ENCODE measurements at places on chromosomes 3 and 15.
A peak's percentile ranks its signal among the peaks of the same experiment; 100 is the strongest.

DNA sequence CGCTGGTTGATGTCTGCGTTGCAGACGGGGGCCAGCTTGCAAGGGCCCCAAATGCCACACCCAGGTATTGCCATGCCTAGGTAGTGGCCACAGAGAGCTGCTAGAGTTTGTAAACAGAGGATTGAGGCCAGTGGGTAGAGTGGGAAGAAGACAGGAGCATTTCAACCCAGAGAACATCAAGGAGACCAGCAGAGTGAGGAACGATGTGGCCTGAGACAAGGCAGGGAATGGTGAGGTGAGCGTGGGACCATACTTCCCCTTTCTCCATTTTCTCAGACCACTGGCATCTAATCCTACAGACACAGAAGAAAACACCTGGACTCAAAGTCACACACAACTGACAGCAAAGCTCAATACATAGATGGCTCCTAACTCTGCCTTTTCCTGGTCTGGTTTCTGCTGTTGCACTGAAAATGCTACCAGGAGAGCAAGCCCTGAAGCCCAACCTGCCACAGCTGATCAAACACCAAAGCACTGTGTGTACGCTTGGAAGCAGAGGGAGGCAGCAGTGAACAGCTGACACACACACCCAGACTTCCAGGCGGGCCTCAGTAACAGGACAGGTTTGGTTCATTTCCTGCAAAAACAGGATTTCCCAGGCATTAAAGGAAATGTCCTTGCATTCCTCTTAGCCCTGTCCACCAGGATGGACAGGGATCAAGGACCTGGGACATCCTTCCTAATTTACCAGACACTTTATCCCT is 1.6 kb downstream of the FAM174B start:
- no peak for DNase-seq

DNA sequence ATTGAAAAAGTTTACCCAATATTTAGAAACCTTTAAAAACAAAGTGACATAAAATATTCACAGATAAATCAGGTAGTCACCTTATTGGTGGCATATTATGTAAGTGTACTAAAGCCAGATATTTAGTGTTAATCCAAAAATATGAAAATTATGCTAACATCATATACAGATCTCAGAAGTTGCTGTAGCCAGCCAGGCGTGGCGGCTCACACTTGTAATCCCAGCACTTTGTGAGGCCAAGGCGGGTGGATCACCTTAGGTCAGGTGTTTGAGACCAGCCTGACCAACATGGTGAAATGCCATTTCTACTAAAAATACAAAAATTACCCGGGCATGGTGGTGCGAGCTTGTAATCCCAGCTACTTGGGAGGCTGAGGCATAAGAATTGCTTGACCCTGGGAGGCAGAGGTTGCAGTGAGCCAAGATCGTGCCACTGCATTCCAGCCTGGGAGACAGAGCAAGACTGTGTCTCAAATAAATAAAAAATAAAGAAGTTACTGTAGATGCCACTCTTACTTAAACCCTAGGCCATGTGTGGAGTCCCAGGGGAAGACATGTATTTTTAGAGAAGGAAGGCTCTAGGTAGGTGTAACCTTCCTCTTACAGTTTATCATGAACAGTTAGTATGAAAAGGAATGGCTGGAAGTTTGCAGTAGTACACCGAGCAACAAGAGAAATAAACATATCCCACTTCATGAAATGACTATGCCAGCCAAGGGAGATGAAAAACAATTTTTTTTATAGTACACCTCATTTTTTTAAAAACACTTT is 9.6 kb downstream of the SETD5 start:
- DNase-seq = no peak

DNA sequence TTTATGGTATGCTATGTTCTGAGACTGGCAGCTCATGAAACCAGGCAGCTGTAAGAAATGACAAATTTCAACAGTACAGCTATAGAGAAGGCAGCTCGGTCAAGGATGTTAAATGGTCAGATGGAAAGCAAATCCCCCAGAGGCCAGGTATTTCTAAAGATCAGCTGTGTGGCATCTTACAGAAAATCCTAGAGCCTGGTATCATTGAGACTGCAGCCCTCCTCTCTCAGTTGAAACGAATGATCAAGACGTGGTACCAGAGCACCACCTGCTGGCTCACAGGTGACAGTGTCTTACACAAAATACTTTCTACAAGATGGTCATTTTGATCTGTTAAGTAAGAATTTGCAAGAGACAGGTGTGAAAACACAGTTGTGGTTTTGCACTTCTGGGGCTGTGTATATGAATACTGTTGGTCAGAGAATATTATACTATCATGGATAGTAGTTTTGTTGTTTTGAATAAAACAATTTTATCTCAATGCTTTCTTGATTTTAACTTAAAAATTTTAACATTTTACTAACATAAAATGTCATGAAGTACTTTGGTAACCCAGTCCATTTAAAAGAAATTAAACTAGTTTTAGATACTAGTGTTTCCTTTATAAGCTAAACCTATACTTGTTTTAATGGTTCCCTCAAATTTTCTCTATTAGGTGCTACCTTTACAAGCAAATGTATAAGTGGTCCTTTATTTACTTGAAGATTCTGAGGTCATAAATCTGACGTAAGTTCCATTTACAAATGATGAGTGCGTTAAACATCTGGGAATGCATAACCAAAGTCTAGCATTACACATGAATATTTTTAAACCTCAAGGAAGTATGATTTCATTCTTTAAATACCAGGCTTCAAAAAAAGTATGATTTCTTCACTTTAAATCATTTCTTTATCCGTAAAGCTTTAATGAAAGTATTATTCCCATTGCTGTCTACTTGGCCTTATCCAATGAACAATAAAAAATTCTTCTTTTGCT is 121.8 kb downstream of the PDZRN3 start:
- DNase-seq = peak; percentile 61

DNA sequence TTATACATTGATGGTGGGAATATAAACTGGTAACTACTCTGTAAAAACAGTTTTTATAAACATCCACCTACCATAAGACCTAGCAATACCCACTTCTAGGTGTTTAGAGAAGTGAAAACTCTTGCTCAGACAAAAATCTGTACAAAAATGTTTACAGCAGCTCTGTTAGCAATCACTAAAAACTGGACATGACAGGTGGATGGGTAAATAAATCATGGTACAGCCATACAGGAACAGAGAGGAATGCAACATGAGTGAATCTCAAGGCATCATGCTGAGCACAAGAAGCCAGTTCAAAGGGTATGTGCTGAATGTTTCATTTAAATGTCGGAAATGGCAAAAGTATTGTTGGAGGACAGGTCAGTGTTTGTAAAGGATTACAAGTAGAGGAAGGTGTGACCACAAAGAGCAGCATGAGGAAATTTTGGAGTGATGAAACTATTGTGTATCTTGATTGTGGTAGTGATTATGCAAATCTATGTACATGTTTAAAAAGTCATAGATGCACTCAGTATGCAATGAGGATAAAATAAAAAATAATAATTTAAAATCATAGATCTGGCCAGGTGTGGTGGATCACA is 2.8 kb upstream of the RNU5A-1 start:
- no peak for DNase-seq

GRCh38 chr15:48671103-48672022 is 25.9 kb upstream of the FBN1 start:
- peak; percentile 52 for DNase-seq

- DNase-seq = no peak
These were observed 85.3 kb upstream of the LIMD1 start for GRCh38 chr3:45509038-45509767.

GRCh38 chr3:65751123-65751700 is 287.5 kb downstream of the MAGI1 start:
- peak; percentile 25 for DNase-seq

- no peak for DNase-seq
These were observed 331.1 kb downstream of the C3orf38 start for GRCh38 chr3:88480822-88481221.

- no peak for DNase-seq
These were observed 8.3 kb upstream of the TASOR start for GRCh38 chr3:56691165-56692000.

GRCh38 chr3:56154297-56154696 is 314.0 kb downstream of the ERC2 start:
- no peak for DNase-seq

DNA sequence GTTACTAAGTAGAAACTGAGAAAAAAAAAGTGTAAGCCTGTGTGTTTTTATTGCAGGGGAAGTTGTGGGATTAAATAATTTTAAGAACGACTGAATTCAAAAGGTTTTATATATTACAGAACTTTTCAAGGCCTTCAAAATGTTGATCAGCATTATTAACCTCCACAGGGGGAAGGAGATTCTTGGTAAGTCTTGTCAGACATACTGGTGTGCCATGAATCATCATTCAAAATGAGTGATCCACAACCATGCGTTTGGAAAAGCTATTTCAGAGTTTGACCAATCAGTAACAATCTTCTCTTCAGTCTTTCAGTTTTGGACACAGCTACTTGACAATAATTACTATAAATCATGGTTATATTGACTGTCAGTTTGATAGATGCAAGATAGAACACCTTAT is 70.2 kb downstream of the ADAMTS9 start:
- no peak for DNase-seq

DNA sequence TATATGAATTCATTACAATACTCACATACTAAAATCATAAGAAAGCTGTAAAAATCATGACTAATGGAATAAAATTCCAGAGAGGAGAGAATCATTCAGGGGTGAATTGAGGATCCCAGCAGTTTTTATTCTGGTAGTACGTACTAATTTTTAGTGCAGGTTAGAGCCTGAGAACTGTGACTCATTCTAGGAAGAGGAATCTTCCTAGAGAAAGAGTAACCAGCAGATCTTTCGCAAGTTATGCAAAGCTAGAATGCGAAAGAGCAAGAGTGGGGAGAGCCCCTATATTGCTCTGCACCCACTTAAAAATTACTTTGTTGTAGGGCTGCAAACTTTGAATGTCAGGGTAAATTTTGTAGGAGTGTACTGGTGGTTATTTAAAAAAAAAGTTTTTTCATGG is 303.6 kb upstream of the ARPP21 start:
- DNase-seq = no peak

DNA sequence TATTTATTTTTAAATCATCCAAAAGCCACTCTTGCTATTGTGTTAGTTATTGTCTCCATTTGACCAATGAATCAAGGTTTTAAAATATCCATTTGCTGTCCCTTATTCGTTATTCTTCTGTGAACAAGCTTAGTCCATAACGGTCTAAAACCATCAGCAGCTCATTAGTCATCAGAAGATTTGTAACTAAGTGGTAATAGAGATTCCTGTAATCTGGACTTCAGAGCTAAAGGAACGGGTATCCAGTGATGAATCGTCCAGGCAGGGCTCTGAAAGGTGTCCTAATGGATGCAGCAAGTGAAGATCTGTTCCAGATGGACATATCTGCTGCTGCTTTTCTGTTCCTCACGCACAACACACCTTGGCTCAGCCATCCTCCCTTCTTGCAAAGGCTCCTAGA is 362.7 kb upstream of the CFAP20DC start:
- no peak for DNase-seq

- no peak for DNase-seq
These were observed 169.0 kb upstream of the TSC22D2 start for GRCh38 chr3:150238995-150239619.

GRCh38 chr15:43134157-43134635 is 810 bp downstream of the TMEM62 start:
- no peak for DNase-seq

DNA sequence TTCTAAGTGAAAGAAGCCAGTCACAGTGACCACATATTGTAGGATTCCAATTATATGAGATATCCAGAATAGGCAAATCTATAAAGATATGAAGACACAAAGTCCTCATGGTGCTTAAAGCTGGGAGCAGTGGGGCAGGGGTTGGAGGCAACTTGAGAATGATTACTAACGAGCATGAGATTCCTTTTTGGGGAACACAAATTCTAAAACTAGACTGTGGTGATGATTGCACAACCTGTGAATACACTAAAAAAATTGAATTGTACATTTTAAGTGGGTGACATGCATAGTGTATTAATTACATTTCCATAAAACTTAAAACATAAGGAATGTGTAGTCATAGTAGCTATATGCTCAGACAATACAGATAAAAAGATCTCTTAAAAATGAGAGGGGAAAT is 103.2 kb downstream of the DPH6 start:
- no peak for DNase-seq

DNA sequence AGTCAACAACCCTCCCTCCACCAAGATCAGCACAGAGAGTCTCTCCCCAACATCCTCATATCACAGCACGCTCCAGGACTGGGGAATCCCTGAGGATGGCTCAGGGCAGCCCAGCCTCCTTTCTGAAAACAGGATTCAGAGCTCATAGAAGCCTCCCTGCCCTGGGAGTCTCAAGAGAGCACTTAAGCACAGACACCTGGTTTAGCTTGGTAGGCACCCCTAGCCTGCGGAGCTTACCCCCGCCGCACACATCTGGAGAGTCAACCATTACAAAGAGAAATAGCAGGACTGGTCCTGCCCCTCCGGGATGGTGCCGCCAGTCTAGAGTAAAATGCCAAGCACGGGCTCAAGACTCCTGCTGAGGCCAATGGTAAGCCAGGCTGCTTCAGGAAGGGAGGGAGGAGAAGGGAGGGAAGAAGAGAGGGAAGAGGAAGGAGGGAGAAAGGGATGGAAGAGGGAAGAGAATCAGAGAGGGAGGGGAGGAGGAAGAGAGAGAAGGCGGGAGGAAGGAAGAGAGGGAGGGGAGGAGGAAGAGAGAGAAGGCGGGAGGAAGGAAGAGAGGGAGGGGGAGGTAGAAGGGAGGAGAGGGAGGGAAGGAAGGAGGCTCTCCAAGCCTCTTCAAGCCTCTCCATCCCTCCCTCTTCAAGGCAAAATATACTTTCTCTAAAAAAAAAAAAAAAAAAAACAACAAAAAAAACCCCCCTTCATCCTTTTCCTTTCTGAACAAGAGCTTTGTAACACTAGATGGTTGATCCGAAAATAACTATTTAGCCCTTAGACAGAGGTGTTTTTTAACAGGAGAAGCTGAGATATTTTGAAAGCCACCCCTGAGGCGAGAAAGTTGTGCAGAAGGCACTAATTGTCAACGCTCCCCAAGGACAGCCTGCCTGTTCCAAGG is 278.6 kb upstream of the TLE3 start:
- no peak for DNase-seq

DNA sequence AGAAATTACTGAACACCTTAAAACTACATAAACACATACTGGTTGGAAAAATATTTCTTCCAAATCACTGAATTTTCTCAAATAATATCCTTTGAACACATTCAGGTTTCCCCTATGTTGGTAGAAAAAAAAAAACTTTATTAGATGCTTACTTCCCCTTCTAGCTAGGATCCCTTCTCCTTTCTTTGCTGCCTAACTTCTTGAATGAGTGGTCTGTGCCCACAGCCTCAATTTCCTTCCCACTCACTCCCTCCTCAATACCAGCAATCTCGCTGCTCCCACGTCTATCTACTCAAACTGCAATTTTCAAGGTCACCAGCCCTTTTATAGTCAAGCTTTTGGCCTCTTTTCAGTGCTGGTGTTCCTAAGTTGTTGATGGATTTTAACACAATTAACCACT is 8.3 kb downstream of the CD200R1 start:
- no peak for DNase-seq

- DNase-seq = no peak
These were observed 141.3 kb upstream of the PDZRN3 start for GRCh38 chr3:73765878-73766545.

GRCh38 chr3:13483988-13484695 is 4.0 kb downstream of the HDAC11 start:
- peak; percentile 6 for DNase-seq
